ENCODE measurements at places on chromosomes 13 and 19. TPM values are rescaled to one million over a fixed set of nuclear protein-coding genes. Genes with fewer than 3 reads are reported as not detected.

Gene CEACAM3
- not detected for total RNA-seq

Gene SERTM1
- 1.8 TPM for total RNA-seq

Gene CGB8
- total RNA-seq = not detected

Gene PDE4A
- total RNA-seq = 5.4 TPM

Gene RAD23A
- 67.0 TPM for total RNA-seq

Gene ZNF432
- total RNA-seq = 13.2 TPM

Gene TSHZ3
- 8.7 TPM for total RNA-seq

Gene IGLON5
- 29.4 TPM for total RNA-seq

Gene CACNA1A
- total RNA-seq = 20.3 TPM

Gene ZNF780A
- 23.6 TPM for total RNA-seq

Gene SHISA7
- total RNA-seq = 1.4 TPM

Gene ZNF554
- 7.5 TPM for total RNA-seq

Gene CYP4F2
- total RNA-seq = not detected

Gene TUBB4A
- total RNA-seq = 41.7 TPM

Gene TLE2
- 22.8 TPM for total RNA-seq

Gene ZNF625
- 28.2 TPM for total RNA-seq

Gene F10
- 0.76 TPM for total RNA-seq

Gene PLA2G4C
- 3.4 TPM for total RNA-seq

Gene OR10H2
- total RNA-seq = not detected

Gene CNN1
- 17.0 TPM for total RNA-seq

Gene ZNF682
- 17.4 TPM for total RNA-seq

Gene RDH8
- not detected for total RNA-seq

Gene GPR12
- not detected for total RNA-seq

Gene HNRNPA1L2
- total RNA-seq = 3.6 TPM

Gene MIA
- total RNA-seq = not detected

Gene SELENOV
- 8.7 TPM for total RNA-seq

Gene TNNI3
- total RNA-seq = 27.9 TPM

Gene EPS8L1
- 47.5 TPM for total RNA-seq

Gene NFIX
- total RNA-seq = 1.2 TPM

Gene ZNF560
- total RNA-seq = 0.31 TPM

Gene SUPT5H
- total RNA-seq = 75.0 TPM

Gene LILRB3
- total RNA-seq = not detected

Gene LHFPL6
- 5.2 TPM for total RNA-seq

Gene CLEC17A
- 0.17 TPM for total RNA-seq

Gene KLHL1
- not detected for total RNA-seq

Gene MAP4K1
- 11.8 TPM for total RNA-seq

Gene C5AR1
- total RNA-seq = 0.58 TPM
